ENCODE measurements at places on chromosomes 6 and 20.

GRCh38 chr20:45752746-45753145, 30.6 kb downstream of the SPINT4 start:
- DNase-seq: peak; percentile 88

- peak; percentile 72 for DNase-seq
Observed at GRCh38 chr6:156883497-156884252, 106.5 kb downstream of the ARID1B start.

DNA sequence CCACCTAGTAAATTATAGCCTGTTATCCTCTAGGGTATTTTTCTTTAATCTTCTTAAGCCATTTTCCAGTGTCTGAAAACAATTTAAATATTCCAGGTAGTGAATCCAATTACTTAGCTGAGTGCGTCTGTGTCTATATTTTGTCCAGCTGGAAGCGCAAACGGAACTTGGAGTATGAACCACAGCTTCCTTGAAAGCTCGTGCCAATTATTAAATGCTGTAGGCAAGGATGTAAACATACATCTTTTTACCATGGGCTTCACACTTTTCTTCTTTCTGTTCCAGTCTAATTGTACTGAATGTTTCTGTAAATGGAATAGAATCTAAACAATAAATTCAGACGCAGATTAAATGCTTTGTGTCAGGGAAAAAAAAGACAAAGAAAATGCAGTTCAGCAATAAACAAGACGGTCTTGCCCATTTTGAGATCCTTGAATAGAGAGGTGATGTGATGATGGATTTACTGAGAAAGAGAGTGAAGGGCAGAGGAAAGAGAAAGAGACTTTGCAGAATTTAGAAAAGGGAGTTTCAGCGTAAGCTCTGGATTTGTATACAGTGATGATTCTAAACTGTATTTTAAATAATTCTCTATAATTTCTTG, 1.9 kb downstream of the PLCB1 start:
- DNase-seq: no peak

- no peak for DNase-seq
Observed at GRCh38 chr20:23776067-23776771, 25.5 kb upstream of the CST1 start.

GRCh38 chr20:47586649-47587294, 85.1 kb downstream of the NCOA3 start:
- DNase-seq: no peak

GRCh38 chr6:40517654-40518053, 69.5 kb downstream of the LRFN2 start:
- no peak for DNase-seq

DNA sequence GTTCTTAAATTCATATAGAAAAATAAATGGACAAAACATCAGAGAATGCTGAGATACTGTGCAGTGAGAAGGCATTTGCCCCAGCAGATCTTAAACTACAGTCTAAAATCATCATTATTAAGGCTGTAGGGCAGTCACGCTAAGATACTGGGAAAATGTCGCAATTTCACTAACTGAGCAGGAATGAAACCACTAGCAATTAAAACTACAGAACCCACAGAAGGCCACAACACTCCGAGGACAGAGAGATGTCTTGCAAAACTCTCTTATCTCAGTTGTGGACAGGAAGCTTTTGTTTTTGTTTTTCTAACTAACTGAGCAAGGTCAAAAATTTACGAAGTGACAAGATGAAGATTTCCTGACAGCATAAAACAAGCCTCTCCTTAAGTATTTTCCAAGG, 18.2 kb downstream of the GNAS-AS1 start:
- peak; percentile 19 for DNase-seq

DNA sequence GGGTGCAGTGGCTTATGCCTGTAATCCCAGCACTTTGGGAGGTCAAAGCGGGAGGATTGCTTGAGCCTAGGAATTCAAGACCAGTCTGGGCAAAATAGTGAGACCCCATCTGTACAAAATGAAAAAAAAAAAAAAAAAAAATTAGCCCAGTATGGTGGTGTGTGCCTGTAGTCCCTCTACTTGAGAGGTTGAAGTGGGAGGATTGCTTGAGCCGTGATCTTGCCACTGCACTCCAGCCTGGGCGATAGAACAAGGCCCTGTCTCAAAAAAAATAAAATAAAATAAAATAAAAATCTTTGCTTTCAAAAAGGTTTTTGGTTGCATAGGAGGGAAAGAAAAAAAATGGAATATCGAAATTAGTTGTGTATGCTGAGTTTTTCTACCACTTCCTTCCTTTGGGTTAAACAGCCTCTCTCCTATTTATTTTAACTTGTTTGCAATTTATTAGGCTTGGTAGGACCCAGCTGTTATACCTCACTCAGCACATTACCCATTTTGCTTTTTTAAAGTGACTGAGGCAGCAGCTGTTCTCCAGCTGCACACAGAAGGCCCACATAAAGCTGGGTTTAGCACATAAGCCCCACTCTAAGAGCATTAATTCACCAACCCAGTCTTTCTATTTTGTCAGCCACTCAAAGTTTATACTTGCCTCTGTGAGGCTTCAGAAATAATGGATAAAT, 152.3 kb downstream of the ZFAND3 start:
- DNase-seq: no peak

- no peak for DNase-seq
Observed at GRCh38 chr6:74518035-74518434, 687.8 kb downstream of the COL12A1 start.

All from inflammatory macrophage treated with lipopolysaccharide for 4 hours (primary cell).